ENCODE measurements at places on chromosomes 2 and 18. TPM values are rescaled to one million over a fixed set of nuclear protein-coding genes. Genes with fewer than 3 reads are reported as not detected.

GRCh38 chr2:66686755-66687154 lies 251.8 kb downstream of the MEIS1 start:
- H3K36me3 ChIP-seq, result no peaks in the 10 kb centered on the region
- no peaks in the 10 kb centered on the region for H3K4me1 ChIP-seq
- H3K4me3 ChIP-seq, result no peak overlapping the region

Gene GCG
- not detected for total RNA-seq

GRCh38 chr2:168758970-168759820 lies 43.2 kb upstream of the NOSTRIN start:
- DNase-seq, result no peak
- no peak overlapping the region for H3K27ac ChIP-seq
- H3K4me1 ChIP-seq, result no peaks in the 10 kb centered on the region

- no peaks in the 10 kb centered on the region for H3K36me3 ChIP-seq
- no peak overlapping the region for H3K27ac ChIP-seq
- no peak overlapping the region for H3K4me3 ChIP-seq
- H3K27me3 ChIP-seq, result no peaks in the 10 kb centered on the region
- DNase-seq, result no peak
- H3K4me1 ChIP-seq, result peaks cover 10% of the 10 kb centered on the region
These were observed 90.4 kb downstream of the PID1 start for GRCh38 chr2:229180658-229181057.

DNA sequence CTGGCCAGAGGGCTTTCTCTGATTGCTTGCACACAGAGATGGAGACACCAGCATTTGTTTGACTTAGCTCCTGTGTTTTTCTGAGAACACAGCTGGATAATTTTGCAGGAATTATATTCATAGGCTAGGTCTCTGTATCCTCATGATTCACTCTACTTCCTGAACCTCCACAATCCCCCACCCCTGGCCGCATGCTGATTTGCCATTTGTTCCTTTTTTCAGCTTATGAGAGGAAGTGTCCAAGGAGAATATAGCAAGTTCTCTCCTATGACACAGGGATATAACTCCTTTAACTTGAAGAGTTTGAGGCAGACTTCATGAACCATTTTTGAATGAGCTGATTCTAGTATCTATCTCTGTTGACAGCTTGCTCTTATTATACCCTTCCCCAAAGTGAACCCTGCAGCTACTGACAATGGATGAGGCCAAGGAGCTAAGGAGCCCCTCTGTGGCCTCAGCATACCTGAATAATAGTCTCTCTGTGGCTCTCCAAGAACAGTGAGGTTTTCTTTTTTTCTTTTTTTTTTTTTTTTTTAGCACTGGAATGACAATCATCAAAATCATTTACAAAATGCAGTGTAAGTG lies 15.4 kb downstream of the CAVIN2 start:
- no peak overlapping the region for H3K4me3 ChIP-seq
- no peaks in the 10 kb centered on the region for H3K4me1 ChIP-seq
- no peaks in the 10 kb centered on the region for H3K36me3 ChIP-seq

Gene ANKRD36B
- total RNA-seq, result 25.0 TPM

Gene LRP2
- 260 TPM for total RNA-seq

GRCh38 chr18:31646332-31647126 lies 37.9 kb downstream of the B4GALT6 start:
- no peak overlapping the region for H3K4me3 ChIP-seq
- no peak for DNase-seq
- no peaks in the 10 kb centered on the region for H3K36me3 ChIP-seq
- H3K4me1 ChIP-seq, result peaks cover 59% of the 10 kb centered on the region
- no peaks in the 10 kb centered on the region for H3K27me3 ChIP-seq
